NCI-H526 (cell line): ENCODE measurements at places on chromosomes 7 and 10.

GRCh38 chr10:70232155-70232858 is 922 bp downstream of the PPA1 start:
- peak; percentile 53 for DNase-seq

GRCh38 chr7:124808206-124808605 is 42.6 kb upstream of the GPR37 start:
- peak; percentile 59 for DNase-seq

DNA sequence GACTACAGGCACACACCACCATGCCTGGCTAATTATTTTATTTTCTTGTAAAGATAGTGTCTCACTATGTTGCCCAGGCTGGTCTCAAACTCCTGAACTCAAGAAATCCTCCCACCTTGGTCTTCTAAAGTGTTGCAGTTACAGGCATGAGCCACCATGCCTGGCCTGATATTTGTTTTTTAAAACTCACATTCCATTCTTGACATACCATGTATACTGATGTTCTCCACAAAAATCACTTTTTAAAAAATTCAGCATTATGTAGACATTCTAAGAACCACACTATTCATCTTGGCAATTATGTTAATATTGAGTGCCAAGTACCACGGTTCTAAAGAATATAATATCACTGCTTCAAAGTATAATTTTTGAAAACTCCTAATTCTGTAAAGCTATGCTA is 43.5 kb downstream of the IDE start:
- DNase-seq = no peak

DNA sequence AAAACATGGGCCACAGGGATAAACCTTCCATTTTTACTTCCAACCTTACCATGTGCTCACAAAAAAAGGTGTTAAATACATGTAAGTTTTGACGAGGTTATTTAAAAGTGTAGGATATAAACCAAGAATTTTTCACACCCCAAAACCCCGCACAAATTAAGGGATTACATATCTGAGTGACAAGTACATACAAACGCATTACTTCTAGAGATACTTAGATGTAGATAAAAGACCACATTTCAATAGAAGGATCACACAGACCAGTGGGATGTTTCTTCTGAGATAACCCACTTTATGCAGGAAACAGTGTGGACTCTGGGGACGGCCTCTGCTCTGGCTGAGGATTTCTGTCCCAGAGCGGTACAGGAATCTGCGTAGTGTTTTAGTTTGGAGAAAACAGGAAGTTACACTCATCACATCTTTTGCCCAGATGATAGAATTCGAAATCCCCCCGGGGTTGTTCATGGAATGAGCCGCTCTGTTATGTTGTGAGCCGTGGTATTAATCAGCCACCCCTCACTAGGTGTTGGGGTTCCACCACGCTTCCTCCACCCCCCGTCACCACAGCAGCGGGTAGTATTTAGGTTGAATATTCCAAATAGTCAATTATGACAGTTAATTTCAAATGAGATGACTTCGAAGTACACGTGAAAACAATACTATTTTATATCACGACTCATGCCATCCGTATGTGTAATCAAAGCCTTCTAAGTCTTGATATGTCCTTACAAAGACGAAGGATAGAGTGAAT is 1.3 kb upstream of the CUL1 start:
- DNase-seq = peak; percentile 35

DNA sequence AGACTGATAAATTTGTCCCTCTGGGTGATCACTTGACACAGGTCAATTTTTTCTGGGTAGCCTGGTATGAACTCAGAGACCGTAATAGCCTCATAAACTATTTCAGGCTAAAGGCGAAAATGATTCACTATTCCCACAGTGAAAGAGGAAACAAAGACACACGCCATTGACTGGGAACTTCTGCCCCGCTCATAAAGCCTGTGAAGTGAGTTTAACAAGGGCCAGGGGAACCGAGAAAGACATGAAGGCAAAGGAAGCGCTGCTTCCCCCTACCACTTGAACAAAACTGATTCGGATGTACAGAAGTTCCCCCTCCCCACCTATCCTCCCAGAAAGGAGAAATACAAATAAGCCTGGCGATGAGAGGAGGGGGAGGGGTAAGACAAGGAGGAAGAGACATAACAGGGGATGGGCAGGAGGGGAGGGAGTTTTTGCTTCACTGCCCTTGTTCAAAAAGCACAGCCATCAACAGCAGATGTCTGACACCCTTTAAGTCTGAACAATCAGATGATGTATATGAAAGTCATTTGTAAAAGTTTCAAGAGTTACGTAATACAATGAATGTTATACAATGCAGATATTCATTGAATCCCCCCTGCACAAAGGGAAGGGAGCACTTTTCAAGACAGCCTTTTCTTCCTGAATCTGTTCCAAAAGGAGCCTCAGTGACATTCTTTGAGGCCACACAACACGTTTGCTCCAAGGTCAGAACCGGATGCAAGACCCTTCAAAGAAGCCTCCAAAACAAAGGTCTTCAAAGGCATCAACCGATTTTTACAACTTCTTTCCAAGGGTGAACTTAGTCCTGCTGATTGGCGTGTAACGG is 734 bp downstream of the ABCB4 start:
- no peak for DNase-seq
